ENCODE measurements at places on chromosomes 5 and 9.

- no peak for DNase-seq
Observed at GRCh38 chr5:32618962-32619361, 33.6 kb downstream of the SUB1 start.

DNA sequence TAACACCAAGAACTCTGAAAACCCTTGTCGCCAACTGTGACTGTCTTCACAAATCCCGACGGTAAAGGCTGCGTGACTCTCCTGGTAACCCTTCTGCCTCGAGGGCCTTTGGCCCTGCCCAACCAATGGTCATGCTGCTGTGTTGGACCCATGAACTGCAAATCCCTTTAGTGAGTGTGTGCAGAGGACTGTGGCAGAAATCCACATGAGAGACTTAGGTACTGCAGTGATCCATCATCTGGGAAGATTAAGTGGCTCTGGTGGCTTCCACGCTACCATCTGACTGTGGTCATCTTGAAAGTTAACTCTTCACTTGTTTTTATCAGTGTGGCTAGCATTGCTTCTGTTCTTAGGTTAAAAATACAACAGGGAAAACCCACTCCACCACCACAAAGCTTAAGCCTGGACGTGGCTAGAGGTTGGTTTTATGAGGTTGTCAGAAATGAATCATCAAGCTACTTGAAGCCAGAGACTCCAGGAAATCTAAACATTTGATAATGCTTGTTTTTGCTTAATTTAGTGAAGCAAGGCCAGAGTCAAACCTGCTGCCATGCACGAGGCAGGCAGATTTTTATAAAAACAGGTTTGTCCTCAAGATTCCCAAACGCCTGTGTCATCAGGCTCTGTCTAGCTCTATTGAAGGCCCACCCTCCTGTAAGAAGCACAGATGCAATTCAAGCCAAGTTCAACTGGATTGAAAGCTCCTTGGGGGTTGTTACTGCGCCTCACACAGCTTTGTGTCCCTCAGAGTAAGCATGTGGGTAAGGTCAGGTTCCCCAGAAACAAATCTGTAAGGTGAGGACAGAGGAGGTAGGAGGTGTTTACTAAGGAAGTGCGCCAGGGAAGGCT, 52.7 kb upstream of the ERCC6L2 start:
- no peak for DNase-seq

GRCh38 chr5:88698290-88698689, 184.7 kb downstream of the MEF2C start:
- DNase-seq, result no peak

GRCh38 chr5:59065554-59065953, 482.7 kb downstream of the RAB3C start:
- DNase-seq, result no peak

DNA sequence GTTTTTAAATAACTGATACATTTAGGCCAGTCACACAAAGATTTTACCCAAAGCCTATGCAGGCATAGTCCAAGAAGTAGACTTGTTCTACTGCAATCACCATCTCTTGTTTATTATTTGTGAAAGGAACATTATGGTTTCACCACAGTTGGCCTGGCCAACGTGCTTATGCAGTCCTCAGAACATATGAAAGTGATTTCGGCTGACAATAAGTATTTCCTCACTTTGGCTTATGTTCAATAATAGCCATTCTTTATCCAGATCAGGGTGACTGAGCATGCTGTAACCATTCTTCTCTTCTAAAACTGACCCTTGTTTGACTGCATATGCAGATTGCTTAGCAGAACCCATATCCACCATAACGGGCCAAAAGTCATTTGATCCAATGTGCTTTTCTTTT, 76.6 kb upstream of the CCDC152 start:
- DNase-seq, result no peak

All from CD4-positive, alpha-beta T cell treated with Interferon gamma for 1 hour (primary cell).